HCT116 (cell line): ENCODE measurements at places on chromosomes 12 and 14. TPM values are rescaled to one million over a fixed set of nuclear protein-coding genes. Genes with fewer than 3 reads are reported as not detected.

Gene KRT82
- not detected for total RNA-seq

Gene SERPINA4
- 0.17 TPM for total RNA-seq

DNA sequence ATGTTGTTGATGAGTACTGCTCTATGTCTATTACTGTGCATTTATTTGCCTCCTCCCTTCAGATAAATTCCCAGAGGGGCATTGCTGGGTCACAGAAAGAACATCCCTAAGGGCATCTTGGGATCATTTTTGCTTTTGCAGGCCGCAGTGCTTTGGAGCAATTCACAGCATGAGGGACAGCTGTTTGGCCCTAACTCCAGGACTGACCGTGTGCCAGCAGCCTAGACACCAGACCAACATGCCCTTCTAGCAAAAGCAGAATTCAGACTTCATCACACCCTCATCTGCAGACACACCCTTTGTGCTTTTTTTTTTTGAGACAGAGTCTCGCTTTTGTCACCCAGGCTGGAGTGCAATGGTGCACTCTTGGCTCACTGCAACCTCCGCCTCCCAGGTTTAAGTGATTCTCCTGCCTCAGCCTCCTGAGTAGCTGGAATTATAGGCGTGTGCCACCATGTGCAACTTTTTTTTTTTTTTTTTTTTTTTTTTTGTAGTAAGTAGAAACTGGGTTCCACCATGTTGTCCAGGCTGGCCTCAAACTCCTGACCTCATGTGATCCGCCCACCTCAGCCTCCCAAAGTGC, 31.0 kb downstream of the RNF34 start:
- H3K4me1 ChIP-seq = no peaks in the 10 kb centered on the region
- H3K4me3 ChIP-seq = no peak overlapping the region
- no peak overlapping the region for H3K27ac ChIP-seq
- no peaks in the 10 kb centered on the region for H3K27me3 ChIP-seq
- H3K36me3 ChIP-seq = peaks cover 55% of the 10 kb centered on the region

GRCh38 chr12:16358878-16359277, 11.4 kb downstream of the MGST1 start:
- H3K27me3 ChIP-seq = no peaks in the 10 kb centered on the region
- H3K4me3 ChIP-seq = no peak overlapping the region
- peaks cover 32% of the 10 kb centered on the region for H3K36me3 ChIP-seq
- no peak for DNase-seq

Gene KCNK10
- total RNA-seq = not detected

DNA sequence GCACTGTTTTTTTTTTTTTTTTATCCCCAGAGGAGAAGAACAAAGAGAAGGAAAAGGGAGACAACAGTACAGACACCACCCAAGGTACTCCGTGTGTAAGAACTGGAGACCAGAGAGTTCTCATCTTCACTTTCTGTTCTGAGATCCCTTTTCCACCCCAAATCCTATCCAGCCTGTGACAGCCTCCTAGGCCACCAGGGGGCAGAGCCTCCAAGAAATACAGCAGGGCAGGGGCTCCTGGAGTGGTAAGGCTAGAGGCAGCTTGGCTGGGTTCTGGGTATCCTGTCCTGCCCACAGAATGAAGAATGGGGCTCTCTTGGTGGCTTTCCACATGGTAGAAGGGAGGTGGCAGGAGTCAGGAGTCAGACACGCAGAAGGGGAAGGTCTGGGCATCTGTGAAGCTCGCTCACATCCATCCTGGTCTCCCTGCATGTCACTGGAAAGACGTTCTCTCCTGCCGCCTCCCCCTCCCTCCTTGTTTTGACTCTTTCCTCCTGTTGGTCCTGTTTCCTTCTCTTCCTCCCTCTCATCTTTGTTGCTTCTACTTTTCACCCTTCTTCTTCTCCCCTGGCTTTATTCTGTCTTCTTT, 12.0 kb downstream of the CLSTN3 start:
- no peak for DNase-seq
- H3K4me3 ChIP-seq = no peak overlapping the region
- H3K27me3 ChIP-seq = no peaks in the 10 kb centered on the region

Gene HOXC13
- 3.8 TPM for total RNA-seq

Gene GPR33
- total RNA-seq = not detected

- no peaks in the 10 kb centered on the region for H3K36me3 ChIP-seq
- H3K27me3 ChIP-seq = no peaks in the 10 kb centered on the region
- no peak overlapping the region for H3K27ac ChIP-seq
Observed at GRCh38 chr12:105596731-105597130, 266.2 kb downstream of the C12orf75 start.

GRCh38 chr14:104992501-104992900, 6.9 kb downstream of the CLBA1 start:
- H3K27ac ChIP-seq = no peak overlapping the region
- H3K27me3 ChIP-seq = no peaks in the 10 kb centered on the region
- H3K36me3 ChIP-seq = peaks cover 10% of the 10 kb centered on the region
- H3K4me1 ChIP-seq = no peaks in the 10 kb centered on the region
- no peak for DNase-seq
- H3K4me3 ChIP-seq = no peak overlapping the region

DNA sequence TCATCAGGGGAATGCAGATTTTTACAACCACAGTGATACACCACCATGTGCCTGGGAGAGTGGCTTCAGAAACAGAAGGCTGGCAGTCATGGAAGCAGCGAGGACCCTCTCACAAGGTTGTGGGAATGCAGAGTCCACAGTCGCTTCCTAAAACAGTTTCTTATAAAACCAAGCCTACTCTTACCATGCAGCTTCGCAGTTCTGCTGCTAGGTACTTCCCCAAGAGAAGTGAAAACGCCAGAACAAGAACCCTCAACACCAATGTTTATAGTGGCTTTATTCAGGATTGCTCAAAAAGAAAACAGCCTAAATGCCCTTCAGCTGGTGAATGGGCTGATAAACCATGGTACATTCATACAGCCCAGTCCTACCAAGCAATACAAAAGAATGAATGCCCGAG, 87.2 kb downstream of the DDX51 start:
- H3K4me3 ChIP-seq = no peak overlapping the region
- no peak for DNase-seq
- no peaks in the 10 kb centered on the region for H3K27me3 ChIP-seq
- H3K27ac ChIP-seq = no peak overlapping the region
- H3K36me3 ChIP-seq = peaks cover 19% of the 10 kb centered on the region

Gene AICDA
- not detected for total RNA-seq

Gene LMNTD1
- total RNA-seq = not detected

GRCh38 chr14:105178069-105178867, 2.8 kb downstream of the NUDT14 start:
- DNase-seq = no peak
- no peak overlapping the region for H3K27ac ChIP-seq
- no peak overlapping the region for H3K4me3 ChIP-seq
- no peaks in the 10 kb centered on the region for H3K27me3 ChIP-seq
- H3K4me1 ChIP-seq = peaks cover 38% of the 10 kb centered on the region

Gene RDH11
- total RNA-seq = 54.6 TPM

DNA sequence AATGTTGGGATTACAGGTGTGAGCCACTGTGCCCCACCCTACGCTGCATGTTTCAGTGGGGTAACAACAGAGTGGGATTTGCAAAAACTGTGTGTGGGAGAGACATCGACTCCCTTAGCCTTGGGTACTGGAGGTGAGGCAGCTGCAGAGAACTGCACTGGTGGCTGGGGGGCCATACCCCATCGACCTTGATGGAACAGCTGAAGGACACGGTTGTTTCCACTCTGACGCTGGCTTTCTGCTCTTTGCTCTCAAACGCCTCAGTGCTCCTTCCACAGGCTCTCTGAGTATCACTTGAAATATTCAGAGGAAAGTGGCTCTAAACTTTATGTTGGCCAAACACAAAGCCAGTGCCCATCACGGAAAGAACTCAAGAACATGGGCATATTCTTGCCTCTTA, 30.8 kb upstream of the LRRC10 start:
- H3K27ac ChIP-seq = no peak overlapping the region
- no peak for DNase-seq
- H3K36me3 ChIP-seq = no peaks in the 10 kb centered on the region
- H3K4me3 ChIP-seq = no peak overlapping the region
- H3K4me1 ChIP-seq = no peaks in the 10 kb centered on the region

Gene RFX4
- not detected for total RNA-seq

- H3K4me1 ChIP-seq = no peaks in the 10 kb centered on the region
- H3K27me3 ChIP-seq = no peaks in the 10 kb centered on the region
- no peak overlapping the region for H3K27ac ChIP-seq
- H3K4me3 ChIP-seq = no peak overlapping the region
- no peaks in the 10 kb centered on the region for H3K36me3 ChIP-seq
- DNase-seq = no peak
Observed at GRCh38 chr14:65170768-65171507, 68.6 kb upstream of the MAX start.
